ENCODE measurements at places on chromosomes 1 and 21. TPM values are rescaled to one million over a fixed set of nuclear protein-coding genes. Genes with fewer than 3 reads are reported as not detected.

Gene UHMK1
- 42.6 TPM for total RNA-seq

DNA sequence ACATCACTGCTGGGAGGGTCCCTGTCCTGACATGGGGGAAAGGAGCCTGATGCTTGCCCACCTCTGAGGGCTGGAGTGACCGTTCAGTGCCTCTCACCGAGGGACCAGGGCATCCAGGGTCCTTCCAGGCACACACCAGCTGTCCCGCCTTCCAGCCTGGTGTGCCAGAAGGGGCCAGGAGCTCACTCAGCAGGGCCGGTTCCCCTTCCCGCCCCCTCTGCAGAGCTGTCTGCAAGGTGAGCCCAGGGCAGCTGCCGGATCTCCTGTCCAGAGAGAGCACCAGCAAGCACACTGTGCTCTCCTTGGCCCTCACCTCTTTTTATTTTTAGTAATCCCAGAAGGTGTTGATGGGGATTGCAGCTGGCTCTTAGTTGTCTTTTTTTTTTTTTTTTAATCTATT, 16.9 kb downstream of the H6PD start:
- DNase-seq, result no peak
- no peak overlapping the region for H3K4me3 ChIP-seq
- H3K4me1 ChIP-seq, result no peaks in the 10 kb centered on the region
- peaks cover 73% of the 10 kb centered on the region for H3K27me3 ChIP-seq
- H3K27ac ChIP-seq, result no peak overlapping the region

GRCh38 chr1:92442351-92442750, 44.4 kb downstream of the GFI1 start:
- H3K27ac ChIP-seq, result no peak overlapping the region
- H3K4me3 ChIP-seq, result no peak overlapping the region
- no peak for DNase-seq
- H3K4me1 ChIP-seq, result peaks cover 8% of the 10 kb centered on the region
- H3K36me3 ChIP-seq, result no peaks in the 10 kb centered on the region

Gene NFASC
- 0.04 TPM for total RNA-seq

Gene CD1D
- 0.07 TPM for total RNA-seq

DNA sequence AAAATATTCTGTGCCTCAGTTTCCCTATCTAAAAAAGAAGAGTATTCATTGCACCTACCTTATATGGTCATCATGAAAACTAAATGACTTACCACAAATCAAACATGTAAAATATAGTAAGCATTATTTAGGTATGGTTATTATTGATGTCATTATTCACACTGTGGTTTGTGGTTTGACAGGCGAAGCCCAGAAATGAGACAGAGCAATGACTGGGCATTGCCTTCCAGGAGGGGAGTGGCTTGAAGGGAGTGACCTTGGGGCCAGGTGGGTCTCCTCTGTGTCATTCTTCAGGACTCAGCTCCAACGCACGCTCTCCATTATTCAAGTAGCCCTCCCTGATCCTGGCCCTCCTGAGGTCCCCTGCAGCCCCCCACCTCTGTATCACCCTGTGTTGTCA, 133.7 kb downstream of the DMRTA2 start:
- H3K27me3 ChIP-seq, result no peaks in the 10 kb centered on the region
- no peaks in the 10 kb centered on the region for H3K4me1 ChIP-seq
- H3K4me3 ChIP-seq, result no peak overlapping the region
- H3K27ac ChIP-seq, result no peak overlapping the region

Gene AMY1A
- not detected for total RNA-seq

GRCh38 chr1:85228972-85229371, 28.2 kb upstream of the SYDE2 start:
- no peak for DNase-seq
- no peaks in the 10 kb centered on the region for H3K36me3 ChIP-seq
- no peaks in the 10 kb centered on the region for H3K27me3 ChIP-seq
- no peak overlapping the region for H3K4me3 ChIP-seq
- H3K27ac ChIP-seq, result no peak overlapping the region

Gene NBPF10
- total RNA-seq, result 0.72 TPM

- no peaks in the 10 kb centered on the region for H3K4me1 ChIP-seq
- H3K27me3 ChIP-seq, result peaks cover 2% of the 10 kb centered on the region
- no peak overlapping the region for H3K4me3 ChIP-seq
- no peaks in the 10 kb centered on the region for H3K36me3 ChIP-seq
Measured at GRCh38 chr1:164630626-164631396, 71.8 kb downstream of the PBX1 start.

Gene LCE7A
- total RNA-seq, result not detected

Data from K562 (cell line).